Neuronal stem cell (in vitro differentiated cells): ENCODE measurements at places on chromosomes 3 and 15.

DNA sequence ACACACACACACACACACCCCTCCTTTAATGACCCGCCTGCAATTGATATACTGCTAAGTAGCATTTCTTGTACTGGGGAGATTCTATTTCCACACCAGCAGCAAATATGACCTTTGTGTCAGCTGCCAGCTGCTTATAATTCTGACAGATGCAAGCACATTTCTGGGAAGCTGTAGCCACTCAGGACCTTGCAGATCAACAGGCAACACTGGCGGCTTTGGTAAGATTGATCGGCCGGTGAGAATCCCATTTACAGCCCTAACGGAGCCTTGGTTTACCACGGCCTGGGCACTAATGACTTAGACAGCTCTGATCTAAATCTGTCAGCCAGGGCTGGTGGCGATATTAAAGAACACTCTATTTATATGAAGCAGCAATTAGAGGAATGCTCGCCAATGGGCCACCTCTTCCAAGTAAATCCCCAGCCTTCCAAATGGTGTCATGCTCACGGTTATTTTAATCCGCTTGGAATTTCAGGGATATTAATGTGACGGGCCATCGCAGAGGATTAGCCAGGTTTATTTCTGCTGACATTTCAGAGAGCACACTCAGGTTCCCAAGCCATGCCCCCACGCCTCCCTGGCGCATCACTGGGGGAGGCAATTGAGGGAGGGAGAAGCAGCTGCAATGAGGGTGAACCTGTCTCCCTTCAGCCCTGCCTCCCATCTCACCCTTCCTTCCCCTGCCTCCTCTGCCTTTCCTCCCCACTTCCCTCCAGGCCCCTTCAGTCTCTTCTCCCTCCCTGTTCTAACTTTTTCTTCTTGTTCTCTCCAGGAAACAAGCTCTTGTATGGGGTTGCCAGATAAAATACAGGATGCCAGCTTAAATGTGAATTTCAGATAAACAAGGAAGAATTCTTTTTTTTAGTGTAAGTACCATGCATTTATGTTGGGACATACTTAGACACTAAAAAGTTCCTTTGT, 287.0 kb downstream of the TLE3 start:
- no peak for DNase-seq

- DNase-seq: no peak
These were observed 45.4 kb downstream of the PSMD6 start for GRCh38 chr3:63977893-63978292.

DNA sequence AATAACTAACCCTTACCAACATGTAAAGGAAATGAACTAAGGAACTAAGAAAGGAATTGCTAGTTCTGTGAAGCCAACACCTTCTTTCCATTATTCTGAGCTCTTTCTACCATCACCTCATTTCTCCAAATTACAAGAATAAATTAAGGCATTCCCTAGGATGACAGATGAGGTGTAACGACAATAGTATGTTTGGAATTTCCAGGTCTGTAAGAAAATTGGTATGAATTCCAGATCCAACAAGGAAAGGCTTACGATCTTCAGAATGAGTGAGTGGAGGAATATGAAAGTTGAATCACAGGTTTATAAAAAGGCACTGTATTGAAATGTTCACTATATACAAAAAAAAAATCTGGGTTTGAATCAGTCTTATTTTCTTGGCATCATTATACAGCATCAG, 4.5 kb upstream of the NANOGP8 start:
- no peak for DNase-seq

DNA sequence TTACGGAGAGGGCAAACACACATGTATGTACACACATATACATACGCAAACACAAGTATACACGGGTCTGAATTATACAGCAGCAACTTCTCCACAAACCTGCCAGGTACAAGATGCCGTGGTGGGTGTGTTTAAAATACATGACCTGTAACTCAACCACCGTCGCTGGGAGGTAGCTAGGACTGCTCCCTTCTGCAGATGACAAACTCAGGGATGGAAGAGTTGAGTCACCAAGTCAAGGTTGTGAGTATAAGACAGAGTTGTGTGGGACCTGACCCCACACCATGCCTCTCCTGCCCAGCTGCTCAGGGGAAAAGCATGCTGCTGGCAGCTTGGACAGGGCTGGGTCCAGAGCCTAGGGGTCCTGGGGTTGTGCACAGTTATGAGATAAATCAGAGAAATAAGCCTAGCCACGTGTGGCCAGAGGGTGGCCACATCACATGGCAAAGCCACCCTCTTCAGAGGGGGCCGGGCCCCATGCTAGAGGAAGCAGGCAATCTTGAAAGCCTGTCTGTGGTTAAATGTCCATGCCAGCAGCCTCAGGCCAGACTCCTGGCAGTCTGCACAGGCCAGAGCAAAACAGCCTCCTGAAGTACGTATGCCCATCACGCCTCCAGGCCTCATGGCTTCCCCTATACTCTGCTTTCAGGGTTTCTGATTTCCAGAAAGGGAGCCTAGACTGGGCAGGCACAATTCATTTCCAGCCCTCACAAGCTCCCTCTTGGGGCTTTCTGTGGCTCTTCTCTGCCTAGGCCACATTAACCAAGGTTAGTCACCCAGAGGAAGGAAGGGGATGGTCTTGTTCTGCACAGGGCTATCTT, 107.7 kb upstream of the RPL32 start:
- no peak for DNase-seq

DNA sequence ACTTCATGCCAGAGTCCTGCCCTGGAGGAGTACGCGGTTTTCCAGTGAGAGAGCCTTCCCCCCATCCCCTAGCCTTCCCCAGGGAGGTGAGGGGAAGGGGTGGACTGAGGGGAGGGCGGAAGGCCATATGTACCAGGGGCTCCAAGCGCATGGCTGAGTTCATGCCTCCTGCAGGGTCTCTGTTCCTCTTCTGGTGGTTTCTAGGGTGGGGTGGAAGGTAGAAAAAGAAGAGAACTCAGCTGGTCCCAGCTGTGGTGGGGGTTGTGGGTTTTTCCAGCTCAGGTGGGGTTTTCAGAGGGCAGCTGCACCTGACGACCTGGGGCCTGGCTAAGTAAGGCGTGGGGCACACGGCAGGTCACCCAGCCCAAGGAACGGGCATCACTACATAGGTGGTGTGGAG, 10.7 kb upstream of the IQSEC1 start:
- DNase-seq: no peak

GRCh38 chr3:193590088-193590856, 2.7 kb upstream of the OPA1 start:
- no peak for DNase-seq

DNA sequence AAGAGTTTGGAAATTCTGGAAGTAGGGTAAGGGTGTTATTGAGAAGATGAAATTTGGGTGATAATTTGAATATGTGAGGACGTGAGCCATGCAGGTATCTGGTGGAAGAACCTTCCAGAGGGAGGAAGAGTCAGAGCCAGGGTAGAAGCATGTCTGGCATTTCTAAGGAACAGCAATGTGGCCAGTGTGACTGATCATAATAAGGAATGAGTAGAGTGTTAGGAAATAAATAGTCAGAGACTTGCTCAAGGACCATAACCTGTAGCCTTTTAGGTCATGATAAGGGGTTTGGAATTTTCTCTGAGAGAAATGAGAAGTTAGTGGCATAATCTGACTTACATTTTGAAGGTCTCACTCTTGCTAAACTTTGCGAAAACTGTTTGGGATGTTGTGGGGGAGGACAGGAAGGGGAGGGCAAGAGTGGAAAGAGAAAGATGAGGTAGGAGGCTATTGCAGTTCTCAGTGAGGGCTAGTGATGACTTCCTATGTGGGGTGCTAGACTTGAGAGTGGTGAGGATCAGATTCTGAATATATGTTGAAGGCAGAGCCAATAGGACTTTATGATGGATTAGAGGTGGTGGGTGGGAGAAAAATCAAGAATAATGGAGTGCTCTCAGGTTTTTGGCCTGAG, 568.3 kb downstream of the AGBL1 start:
- no peak for DNase-seq

DNA sequence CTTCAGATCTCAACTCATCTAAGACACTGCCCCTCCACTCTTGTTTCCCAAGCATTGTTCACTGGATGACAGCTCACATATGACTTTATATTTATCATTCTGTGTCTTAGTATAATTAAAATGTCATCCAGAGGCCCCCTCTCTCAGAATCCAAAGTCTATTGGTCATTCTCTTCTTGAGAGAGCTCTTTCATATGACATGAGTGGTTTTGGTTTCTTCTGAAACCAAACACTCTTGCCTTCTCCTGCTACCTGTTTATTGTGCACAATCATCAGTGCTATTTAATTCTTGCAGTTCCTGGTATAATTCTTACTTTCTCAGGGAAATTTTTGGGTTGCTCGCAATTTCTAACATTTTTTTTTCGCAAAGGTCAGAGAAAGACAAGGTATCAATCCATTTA, 249.5 kb downstream of the IL5RA start:
- no peak for DNase-seq

- no peak for DNase-seq
These were observed 171.7 kb downstream of the C3orf38 start for GRCh38 chr3:88321363-88322050.

GRCh38 chr15:22831473-22831872, 7.0 kb upstream of the NIPA2 start:
- no peak for DNase-seq

- DNase-seq: no peak
These were observed 36.8 kb upstream of the MAP3K13 start for GRCh38 chr3:185325946-185326791.

GRCh38 chr3:120125992-120126391, 31.7 kb upstream of the GSK3B start:
- no peak for DNase-seq
